COR-L47 (cell line): ENCODE measurements at places on chromosomes 2 and 18.

DNA sequence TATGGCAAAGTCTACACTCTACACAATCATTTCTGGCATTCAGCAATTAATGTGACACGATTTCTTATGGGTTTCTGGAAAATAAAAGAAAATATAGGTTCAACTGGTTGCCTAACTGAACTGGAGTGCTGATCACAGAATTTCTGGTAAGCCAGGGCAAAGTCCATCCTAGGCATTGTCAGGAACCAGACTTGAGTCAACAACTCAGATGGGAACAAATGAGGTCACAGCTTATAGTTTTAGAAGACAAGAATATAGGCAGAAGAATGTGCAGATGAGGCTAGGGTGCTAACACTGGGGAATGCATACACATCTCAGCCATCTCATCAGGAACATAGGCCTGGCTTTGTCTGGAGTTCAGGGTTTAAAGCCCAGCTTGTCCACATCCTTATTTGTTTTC, 317.2 kb upstream of the ID2 start:
- no peak for DNase-seq

DNA sequence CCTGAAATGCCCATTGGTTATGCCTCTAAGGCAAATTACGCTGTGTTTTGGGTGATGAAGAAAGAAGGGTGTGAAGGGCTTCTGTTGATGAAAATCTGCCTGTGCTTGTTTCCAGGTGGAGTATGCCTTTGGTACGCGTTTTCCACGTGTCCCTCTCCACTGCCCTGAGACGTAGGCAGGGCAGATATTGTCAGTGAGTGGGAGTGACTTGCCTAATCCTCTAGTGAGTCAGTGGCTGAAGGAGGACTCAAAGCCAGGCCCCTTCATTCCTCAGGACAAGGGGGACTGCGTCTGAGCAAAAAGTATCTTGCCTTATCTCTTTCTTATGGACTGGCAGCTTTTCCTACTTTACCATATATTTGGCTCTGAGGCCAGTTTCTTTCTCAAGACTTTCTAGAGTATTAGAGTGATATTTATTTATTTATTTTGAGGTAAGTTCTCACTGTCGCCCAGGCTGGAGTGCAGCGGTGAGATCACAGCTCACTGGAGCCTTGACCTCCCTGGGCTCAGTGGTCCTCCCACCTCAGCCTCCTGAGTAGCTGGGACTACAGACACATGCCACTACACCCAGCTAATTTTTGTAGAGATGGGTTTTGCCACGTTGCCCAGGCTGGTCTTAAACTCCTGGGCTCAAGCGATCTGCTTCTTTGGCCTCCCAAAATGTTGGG, 10.2 kb downstream of the RALB start:
- no peak for DNase-seq

GRCh38 chr2:204896146-204896545, 350.9 kb downstream of the PARD3B start:
- no peak for DNase-seq

DNA sequence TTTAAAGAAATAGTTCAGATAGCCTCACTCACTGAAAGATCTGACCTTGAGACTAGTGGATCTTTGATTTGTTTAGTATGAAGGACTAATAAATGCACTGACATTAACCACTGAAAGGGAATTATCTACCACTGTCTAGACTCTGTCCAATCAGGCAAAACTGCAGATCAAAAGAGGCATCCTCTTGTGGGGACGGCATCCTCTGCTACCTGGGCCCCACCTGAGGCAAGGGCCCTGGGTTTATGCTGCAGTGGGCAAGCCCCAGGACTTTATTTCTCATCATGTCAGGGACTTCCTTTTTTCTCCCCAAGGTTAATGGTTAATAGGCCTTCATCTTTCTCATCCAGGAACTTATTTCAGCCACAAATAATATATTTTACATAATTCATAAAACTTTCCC, 32.2 kb downstream of the STAT1 start:
- DNase-seq = no peak

GRCh38 chr2:162890690-162891311, 52.2 kb upstream of the KCNH7 start:
- peak; percentile 57 for DNase-seq

- DNase-seq = no peak
Measured at GRCh38 chr2:24843330-24843860, 50.2 kb downstream of the CENPO start.

DNA sequence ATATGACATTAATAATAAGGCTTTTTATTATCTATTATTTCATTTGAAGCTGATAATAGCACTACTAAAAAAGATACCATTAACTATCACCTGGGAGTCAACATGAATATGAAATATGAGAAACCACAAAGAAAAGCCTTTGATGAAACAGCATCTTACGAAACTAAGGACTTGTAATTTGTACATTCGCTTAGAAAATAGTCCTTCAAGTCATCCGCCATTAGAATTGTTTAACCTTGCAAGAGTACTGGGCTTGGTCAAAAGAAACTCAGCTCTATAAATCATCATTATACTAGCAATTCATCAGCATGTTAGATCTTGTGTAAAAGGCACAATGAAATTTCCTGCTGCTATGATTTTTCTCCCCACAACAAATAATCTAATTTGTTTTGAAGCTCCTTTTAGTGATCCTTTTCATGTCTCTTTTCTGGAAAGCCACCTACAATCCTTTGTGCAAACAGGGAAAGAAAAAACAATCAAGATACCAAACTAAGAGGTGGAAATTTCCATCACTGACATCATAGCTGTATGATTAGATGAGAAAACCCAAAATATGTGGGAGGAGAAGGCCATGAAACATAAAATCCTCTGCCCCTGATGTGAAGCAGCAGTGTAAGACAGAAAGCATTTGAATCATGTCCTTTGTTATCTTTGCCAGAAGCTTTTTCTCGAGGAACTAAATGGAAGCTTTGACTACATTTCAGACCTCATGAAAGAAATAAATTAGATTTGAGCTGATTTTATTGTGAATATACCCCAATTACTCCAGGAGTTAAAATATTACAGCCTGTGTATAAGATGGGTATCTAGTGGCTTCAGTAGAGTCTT, 31.2 kb downstream of the SCN9A start:
- DNase-seq = no peak
